ENCODE measurements at places on chromosomes 2 and 18. TPM values are rescaled to one million over a fixed set of nuclear protein-coding genes. Genes with fewer than 3 reads are reported as not detected.

GRCh38 chr2:205245652-205246051 lies 436.6 kb upstream of the NRP2 start:
- DNase-seq = peak; percentile 6

DNA sequence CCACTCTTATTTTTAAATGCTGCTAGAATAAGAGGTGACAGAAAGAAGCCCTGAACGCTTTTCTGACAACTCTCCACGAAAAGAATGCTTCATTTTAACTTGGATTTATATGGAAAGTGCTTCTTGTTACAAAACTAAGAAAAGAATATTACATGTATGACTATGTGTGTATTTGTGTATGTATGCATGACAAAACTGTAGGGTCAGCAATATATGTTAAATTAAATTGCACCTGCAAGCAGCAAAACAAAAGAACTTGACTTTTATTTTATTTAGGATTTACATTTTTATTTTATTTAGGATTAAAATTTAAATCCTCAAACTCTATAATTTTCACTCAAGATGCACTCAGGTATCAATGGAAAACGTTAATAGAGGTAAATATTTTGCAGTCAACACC lies 187.1 kb downstream of the NR4A2 start:
- DNase-seq = no peak

DNA sequence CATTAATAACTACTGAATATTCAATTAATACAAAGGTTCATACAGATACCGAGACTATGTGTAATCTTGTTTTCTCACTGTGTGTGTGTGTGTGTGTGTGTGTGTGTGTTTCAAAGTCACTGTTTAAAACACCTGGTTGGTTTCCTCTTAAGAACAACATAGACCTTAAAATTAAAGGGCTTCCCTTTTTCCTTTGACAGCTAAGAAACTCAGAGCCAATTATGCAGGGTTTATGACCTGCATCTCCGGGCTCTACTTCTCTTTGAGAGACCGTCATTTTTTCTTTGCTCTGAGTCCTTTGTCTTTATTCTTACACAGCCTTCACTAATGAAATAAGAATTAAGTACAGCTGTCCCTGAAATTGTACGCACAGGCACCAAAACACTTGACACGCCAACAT lies 145.6 kb downstream of the HDAC4 start:
- DNase-seq = no peak

- no peak for DNase-seq
These were observed 162.3 kb upstream of the ZEB2 start for GRCh38 chr2:144682248-144682647.

Gene TXNL4A
- polyA plus RNA-seq = 102 TPM

GRCh38 chr18:45106331-45106774 lies 425.7 kb downstream of the SETBP1 start:
- DNase-seq = no peak

- no peak for DNase-seq
These were observed 22.8 kb downstream of the ANO7 start for GRCh38 chr2:241211276-241211675.

Gene BMP10
- polyA plus RNA-seq = not detected

GRCh38 chr18:74980669-74981068 lies 228.3 kb downstream of the PTGR3 start:
- no peak for DNase-seq

DNA sequence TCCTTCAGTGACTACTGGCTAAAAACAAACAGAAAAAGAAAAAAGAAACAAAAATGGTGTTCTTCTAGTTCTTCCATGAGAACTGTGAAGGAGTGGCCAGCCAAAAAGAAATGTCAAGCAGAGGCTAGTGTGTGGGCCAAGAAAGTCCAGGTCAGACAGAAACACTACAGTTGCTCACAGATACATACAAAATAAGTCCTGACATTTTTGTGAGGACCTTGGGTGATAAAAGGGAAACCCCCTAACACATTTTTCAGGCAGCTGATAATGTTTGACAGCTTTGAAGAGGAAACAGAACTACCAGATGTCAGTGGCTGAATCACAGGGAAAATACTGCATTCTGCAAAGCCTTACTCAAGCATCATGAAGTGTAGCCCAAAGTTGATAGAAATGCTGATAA lies 28.1 kb downstream of the ARHGAP25 start:
- no peak for DNase-seq

DNA sequence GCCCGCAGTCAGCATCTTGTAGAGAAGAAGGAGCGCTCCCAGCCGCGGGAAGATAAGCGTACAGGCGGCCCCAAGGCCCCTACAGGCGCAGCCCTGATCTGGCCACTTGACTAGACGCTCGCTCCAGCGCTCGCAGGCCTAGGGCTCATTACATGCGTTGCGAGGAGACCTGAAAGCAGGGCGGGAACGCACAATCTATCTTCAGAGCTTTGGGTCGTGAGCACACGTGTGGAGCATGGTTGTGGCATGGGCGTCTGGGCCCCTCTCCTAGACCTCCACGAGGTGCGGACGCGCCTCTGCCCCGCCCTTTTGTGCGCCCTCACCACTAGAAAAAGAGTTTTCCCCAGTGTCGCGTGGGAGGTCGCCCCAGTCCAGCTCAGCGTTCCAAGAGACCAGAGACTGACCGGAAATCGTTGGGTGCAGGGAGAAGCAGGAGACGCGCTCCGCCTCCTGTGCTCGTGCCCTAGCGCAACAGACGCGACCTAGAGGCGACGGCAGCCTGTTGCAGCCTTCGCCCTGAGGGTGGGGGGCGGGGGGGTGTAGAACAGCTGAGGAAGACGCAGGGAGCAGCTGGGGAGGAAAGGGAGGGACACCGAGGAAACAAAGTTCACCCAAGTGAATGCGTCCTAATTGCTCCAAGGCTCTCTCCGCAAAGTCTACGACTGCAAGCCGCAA lies 12.6 kb downstream of the NR4A2 start:
- DNase-seq = no peak

GRCh38 chr2:58664523-58665151 lies 423.5 kb upstream of the FANCL start:
- no peak for DNase-seq

DNA sequence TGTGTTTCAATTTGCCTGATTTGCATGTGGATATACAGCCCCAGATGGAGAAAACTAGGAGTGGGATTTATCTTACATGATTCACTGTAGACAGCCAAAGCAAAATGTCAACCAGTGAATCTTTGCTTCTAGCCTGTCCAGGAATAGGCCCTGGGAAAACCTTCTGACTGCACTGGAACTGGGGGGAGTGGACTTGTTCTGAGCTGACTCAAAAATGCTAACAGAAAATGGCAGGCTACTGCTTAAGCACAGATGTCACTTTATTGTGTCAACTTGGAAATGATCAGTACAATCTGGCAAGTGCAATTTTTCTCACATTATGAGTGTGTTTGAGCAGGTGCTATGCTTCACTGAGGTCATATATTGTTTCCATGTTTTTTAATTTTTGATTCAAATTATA lies 593.7 kb downstream of the NRXN1 start:
- DNase-seq = no peak

Gene TET3
- 3.1 TPM for polyA plus RNA-seq

GRCh38 chr2:45614330-45614729 lies 3.3 kb upstream of the SRBD1 start:
- no peak for DNase-seq

Gene AQP12A
- polyA plus RNA-seq = not detected

DNA sequence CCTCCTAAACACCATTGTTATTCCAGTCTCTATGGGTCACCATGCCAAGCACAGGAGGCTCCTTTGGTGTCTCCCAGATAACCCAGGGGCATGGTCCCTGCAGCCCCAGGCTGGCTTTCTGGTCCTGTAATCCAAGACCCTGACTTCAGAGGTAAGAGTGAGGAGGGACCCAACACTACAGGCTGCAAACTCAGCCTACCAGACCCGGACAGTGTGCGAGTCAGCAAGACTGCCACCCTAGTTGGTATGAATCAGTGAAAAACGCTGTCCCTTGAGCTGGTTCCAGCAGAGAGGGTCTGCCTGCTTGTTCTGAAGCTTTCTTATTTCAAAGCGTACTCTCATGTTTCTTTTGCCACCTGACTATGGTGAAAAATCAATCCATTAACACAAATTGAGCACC lies 47.6 kb upstream of the ZFP36L2 start:
- DNase-seq = no peak

Gene HOXD11
- polyA plus RNA-seq = not detected

DNA sequence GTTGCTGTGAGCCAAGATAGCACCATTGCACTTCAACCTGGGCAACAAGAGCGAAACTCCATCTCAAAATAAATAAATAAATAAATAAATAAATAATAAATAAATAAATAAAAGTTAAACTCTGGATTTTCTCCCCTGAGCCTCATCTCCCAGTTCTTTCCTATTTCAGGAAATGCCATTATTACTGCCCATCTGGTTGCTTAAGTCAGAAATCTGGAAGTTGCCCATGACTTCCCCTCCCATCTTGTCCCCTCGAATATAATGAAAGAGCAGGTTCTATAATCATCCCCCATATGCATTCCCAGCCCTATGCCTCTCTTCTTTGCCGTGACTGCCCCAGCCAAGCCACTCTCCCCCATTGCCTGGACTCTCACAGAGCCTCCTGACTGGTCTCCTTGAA lies 4.2 kb upstream of the PSD4 start:
- no peak for DNase-seq

DNA sequence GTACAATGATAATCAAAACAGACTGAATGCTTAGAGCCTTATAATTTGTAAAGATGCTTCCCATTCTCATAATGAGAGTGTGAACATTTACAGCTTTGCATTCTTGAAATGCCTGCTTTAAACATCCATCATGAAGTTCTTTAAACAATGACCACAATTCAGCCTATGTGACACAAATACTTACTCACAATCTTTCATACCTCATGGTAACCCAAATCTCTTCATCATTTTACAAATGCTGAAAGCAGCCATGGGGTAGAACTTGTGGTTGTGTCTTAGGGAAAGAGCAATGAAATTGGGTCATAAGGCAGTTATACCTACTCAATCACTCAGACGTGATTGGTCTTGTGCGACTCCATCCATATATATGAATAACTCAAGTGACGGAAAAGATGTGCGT lies 140.7 kb downstream of the RND3 start:
- DNase-seq = no peak

Gene KRTCAP3
- 4.5 TPM for polyA plus RNA-seq

DNA sequence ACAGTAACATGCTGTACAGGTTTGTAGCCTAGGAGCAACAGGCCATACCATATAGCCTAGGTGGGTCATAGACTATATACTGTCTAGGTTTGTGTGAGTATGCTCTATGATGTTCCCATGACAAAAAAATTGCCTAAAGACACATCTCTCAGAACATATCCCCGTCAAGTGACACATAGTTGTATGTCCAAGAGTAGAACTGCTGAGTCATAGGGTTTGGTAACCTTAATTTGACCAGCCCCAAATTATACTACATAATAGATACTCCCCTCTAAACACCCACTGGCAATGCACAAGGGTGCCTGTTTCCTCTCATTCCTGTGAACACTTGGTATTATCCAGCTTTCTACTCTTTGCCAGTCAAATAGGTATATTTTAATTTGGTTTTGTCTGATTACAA lies 161.6 kb downstream of the LCLAT1 start:
- no peak for DNase-seq

- no peak for DNase-seq
These were observed 340.6 kb downstream of the HRH4 start for GRCh38 chr18:24801001-24801400.

- DNase-seq = no peak
These were observed 7.7 kb upstream of the GPC1 start for GRCh38 chr2:240427729-240428128.

DNA sequence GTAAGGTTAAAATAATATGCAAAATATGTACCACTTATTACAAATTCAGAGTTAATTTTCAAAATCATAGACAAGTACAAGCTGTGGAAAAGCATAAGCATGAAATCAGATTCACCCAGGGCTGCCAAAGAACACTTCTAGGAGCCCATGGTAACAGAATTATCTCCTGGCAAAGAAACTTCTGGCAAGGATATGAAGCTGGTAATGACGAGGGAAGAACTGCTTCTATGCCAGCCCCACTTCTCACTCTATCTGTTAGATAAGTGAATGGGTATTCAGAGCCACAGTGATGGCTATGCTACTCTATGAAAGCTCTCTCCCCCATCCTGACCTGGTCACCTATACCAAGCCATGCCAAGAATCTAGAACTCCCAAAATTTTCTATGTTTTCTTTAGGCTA lies 36.9 kb upstream of the PDE1A start:
- DNase-seq = no peak

Gene HOXD3
- not detected for polyA plus RNA-seq

Measured in mammary epithelial cell (primary cell).